ENCODE measurements at places on chromosomes 12 and 14. TPM values are rescaled to one million over a fixed set of nuclear protein-coding genes. Genes with fewer than 3 reads are reported as not detected.

The WNT5B gene
- total RNA-seq = 29.2 TPM

The P3H3 gene
- 31.7 TPM for total RNA-seq

The DHRS4 gene
- 36.9 TPM for total RNA-seq

The PMCH gene
- not detected for total RNA-seq

The C12orf75 gene
- total RNA-seq = 128 TPM

The LYZ gene
- total RNA-seq = not detected

The PRR4 gene
- 1.8 TPM for total RNA-seq

The ASIC1 gene
- 9.5 TPM for total RNA-seq

The BEGAIN gene
- 0.35 TPM for total RNA-seq

The GALNT16 gene
- 12.6 TPM for total RNA-seq

The POTEM gene
- total RNA-seq = 0.10 TPM

The SERPINA1 gene
- total RNA-seq = 1.4 TPM

The DTX1 gene
- not detected for total RNA-seq

DNA sequence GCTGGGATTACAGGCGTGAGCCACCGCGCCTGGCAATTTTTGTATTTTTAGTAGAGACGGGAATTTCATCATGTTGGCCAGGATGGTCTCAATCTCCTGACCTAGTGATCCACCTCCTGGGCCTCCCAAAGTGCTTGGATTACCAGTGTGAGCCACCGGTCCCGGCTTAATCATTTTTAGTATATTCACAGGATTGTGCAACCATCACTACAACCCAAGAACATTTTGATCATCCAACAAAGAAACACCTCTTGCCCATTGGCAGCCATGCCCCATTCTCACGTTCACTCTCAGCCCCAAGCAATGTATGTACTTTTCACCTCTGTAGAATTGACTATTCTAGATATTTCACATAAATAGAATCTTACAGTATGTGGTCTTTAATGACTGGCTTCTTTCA is 19.9 kb downstream of the SP1 start:
- no peak for DNase-seq

DNA sequence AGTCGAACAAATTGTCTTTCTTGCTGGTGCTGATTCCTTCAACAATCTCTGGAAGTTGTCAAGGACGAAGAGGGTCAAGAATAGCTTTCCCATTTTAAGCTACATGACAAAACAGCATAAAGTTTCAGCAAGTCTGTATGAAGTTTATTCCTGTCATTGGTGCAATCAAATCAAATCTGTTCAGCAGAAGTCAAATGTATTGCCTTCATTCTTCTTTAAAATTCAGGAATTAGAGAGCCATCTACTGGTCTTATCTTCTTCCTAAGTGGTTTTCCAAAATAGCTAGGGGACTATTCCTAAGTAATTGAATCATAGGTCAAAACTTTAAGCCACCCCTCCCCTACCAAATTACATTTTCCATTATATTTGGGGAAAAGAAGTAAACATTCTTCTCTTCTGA is 990.2 kb downstream of the GALC start:
- peak; percentile 1 for DNase-seq

GRCh38 chr14:89330236-89331002 is 86.6 kb downstream of the FOXN3 start:
- DNase-seq = peak; percentile 32

DNA sequence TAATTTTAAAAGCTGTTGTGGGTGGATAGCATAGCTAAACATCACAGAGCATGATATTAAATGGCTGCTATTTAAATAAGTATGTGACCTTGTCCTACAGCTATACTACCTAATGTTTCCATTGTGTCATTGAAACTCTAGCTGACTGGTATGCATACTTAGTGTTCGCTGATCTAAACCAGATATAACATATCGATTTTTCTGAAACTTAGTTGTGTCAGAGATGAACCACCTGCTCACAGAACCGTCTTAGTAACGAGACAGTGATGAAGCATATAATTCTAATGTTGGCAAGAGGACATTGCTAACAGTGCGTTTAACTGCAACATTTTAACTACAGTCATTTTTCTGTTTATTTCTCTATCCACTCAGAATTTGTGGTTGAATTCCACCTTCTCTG is 36.1 kb upstream of the NUAK1 start:
- DNase-seq = no peak

DNA sequence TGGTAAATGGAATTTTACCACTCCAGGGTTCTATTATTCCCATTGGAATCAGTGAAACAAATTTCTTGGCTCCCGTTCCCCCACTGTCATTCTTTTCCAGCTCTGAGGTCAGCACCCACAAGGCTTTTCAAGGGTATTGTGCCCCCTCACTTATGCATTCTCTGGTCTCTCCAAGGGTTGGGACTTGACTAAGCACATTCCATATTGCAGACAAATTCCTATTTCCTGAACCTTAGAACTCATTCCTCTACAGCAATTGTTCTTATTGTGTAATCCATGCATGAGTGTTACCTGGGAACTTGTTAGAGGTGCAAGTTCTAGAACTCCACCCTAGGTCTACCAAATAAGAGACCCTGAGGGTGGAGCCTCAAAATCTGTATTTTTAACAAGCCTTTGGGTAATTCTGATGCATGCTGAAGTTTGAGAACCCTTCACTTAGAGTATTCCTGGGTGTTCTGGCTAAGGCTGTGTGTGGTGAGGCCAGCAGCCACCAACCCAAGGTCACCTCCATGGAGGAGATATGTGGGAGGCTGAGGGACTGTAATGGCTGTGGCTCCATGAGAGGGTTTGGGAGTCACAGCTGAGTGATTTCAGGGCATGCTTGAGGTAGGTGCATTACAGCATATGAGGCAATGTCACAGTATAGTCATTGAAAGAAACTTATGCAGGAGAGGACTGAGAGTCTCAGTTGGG is 150.9 kb downstream of the TTC6 start:
- no peak for DNase-seq

- no peak for DNase-seq
Observed at GRCh38 chr14:95065411-95065810, 91.9 kb downstream of the DICER1 start.

GRCh38 chr12:47722941-47723631 is 2.2 kb downstream of the ENDOU start:
- no peak for DNase-seq

DNA sequence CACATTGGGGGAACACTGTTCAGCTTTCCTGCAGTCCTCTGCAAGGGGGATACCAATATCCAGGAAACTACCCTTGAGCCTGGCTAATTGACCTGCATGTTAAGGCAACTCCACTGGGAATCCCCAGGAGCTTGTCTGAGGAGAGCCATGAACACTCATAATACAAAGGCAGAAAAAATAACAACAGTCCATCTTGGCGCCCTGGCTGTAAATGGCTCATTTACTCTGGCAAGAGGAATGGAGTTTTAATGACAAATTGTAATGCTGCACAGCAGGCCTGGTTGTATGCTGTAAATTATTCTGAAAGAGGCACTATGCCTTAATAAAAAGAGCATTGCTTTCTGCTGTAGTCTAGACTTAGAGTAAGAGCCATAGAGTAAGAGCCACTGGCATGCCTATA is 58.3 kb downstream of the SLC8A3 start:
- no peak for DNase-seq

DNA sequence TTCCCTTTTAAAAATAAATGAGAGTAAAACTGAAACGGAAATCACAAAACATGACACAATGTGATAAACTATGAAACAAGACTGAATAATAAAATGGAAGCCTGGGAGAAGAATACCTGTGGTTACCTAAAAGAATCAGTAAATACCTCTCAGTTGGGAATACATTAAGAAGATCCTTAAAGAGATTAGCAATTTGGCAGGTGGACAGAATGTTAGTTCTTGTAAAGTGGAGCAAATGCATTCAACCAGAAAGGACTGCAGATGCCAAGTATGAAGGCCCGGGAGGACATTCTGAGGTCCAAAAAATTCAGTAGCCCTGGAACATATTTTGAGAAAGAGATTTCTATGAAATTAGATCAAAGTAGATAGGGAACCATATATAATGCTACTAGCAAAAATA is 861.3 kb upstream of the SEL1L start:
- DNase-seq = no peak

DNA sequence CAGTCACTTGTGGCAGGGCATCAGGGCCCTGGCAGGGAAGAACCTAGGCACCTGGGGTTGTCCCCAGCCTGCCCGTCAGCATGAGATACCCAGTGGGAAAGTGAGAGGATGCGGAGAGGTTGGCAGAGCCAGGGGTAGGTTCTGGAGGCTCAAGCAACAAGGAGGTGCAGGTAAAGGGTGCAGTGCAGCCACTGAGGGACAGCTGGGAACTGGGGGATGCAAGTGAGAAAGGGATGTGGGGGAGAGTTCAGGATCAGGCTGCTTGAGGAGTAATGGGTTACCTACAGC is 18.7 kb downstream of the VASH1 start:
- no peak for DNase-seq

DNA sequence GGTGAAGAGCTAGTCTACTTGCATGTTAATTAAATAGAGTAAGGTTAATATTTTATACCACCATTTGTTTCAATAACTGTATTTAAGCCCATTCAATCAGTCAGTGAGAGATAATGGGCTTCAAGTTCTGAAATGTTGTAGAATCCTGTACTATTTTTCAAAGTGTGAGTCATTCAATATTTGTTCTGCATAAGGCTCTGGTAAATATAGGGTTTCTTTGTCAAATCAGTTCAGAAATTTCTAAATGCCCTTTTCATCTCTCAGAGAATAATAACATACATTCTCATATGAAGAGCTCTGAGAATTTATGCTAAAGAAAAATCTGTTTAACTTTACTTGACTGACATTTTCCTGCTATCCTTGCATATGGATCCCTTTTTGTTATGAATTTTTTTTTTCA is 493.3 kb downstream of the TMTC2 start:
- DNase-seq = no peak

DNA sequence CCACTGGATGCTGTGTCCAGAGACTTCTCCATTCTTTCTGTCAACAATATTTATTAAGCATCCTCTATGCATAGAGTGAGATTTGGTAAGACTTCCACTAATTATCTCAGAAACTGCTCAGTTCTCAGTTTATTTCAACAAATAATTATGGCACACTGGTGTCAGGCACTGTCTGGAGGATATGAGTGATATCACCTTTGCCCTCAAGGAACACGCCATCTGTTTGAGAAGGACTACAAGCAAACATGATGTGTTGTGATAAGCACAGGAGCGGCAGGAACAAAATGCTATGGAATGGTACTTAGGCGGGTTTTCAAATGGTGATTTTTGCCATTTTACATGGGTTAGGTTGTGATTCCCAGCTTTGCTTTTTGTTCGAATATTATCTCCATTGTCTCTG is 229.2 kb downstream of the DPF3 start:
- no peak for DNase-seq

DNA sequence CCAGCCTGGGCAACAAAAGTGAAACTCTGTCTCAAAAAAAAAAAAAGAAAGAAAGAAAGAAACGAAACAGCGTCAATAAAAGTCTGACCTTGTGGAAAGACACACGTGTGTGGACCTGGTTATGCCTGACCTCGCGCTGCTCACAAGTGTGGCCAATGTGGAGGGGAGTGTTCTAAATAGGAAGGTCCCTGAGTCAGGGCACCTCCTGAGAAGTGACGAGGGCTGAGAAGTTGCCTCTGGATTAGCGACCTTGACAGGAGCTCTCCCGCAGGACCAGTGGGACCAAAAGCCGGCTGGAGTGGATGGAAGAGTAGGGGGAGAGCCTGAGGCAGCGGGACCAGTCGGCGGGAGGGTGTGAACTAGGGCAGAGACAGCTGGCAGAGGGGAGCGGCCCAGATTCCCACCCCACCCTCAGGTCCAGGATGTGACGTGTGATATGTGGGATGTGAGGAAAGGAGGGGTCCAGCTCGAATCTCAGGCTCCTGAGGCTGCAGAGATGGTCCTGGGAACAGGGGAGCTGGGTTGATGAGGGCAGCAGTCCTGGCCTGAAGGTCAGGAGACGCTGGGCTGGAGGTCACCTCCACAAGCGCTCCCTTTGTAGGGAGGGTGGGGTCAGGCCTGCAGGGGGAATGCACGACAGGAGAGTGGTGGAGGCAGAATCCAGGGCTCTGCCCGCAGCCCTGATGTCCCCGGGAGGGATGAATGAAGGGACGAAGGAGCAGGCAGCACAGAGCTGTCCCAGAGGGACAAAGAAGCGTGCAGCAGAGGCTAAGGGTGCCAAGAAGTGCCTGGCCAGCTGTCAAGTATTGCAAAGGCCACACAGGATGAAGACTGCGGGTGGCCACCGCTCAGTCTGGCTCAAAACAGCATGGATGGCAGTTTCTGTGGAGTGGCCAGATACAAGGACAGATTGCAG is 24.8 kb upstream of the GPR68 start:
- no peak for DNase-seq

- DNase-seq = no peak
Observed at GRCh38 chr12:123118497-123118896, 32.4 kb downstream of the PITPNM2 start.

GRCh38 chr14:97491697-97492096 is 694.5 kb downstream of the VRK1 start:
- no peak for DNase-seq

All from HT1080 (cell line).